ENCODE measurements at places on chromosomes 16 and 17.

GRCh38 chr16:51940183-51940582 lies 606.8 kb downstream of the TOX3 start:
- DNase-seq = no peak

GRCh38 chr16:6573577-6573976 lies 759.1 kb upstream of the RBFOX1 start:
- DNase-seq = no peak

DNA sequence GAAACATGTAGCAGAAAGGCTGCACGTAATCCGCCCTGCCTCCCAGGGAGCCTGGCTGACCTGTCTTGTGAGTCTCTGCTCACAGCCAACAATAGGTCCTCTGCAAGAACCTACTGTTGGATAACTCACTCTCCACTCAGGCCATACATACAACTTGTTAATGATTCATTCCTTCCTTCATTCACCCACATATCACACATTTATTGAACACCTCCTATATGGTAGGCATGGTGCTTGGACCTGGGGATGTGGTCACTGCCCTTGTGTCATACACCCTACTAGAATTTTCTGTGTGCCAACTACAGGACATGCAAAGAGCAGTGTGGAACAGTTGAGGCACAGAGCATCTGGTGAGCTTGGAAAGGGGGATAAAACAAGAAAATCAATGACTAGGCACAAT lies 28.1 kb upstream of the HNF1B start:
- no peak for DNase-seq

- DNase-seq = no peak
These were observed at the start of gene CA4 for GRCh38 chr17:60149691-60150582. CA4 (plus strand) TSS chr17:60149973; CDS start chr17:60150035, 62 bp downstream.

GRCh38 chr17:39659279-39660010 lies 5.7 kb upstream of the TCAP start:
- no peak for DNase-seq

GRCh38 chr17:9402590-9403199 lies 172.9 kb downstream of the STX8 start:
- no peak for DNase-seq
